Occipital lobe (tissue), 3 donors: ENCODE measurements at places on chromosomes 5 and 9. TPM values are rescaled to one million over a fixed set of nuclear protein-coding genes. Genes with fewer than 3 reads are reported as not detected.

The PCDHA13 gene
- 20.9 TPM for total RNA-seq

The CCDC183 gene
- 2.8 TPM for total RNA-seq

The SLC4A9 gene
- under 0.01 TPM for total RNA-seq

The ABCA2 gene
- total RNA-seq, result 20.9 TPM

The KIF24 gene
- 0.78 TPM for total RNA-seq

The SMC5 gene
- 42.3 TPM for total RNA-seq

The MRRF gene
- 26.2 TPM for total RNA-seq

The PRRT1B gene
- total RNA-seq, result not detected

The LCN6 gene
- total RNA-seq, result not detected

The CDKN2B gene
- 0.16 TPM for total RNA-seq

The DAB2 gene
- 23.4 TPM for total RNA-seq

The SPINK9 gene
- not detected for total RNA-seq

The INSL4 gene
- not detected for total RNA-seq

The PCDHGA7 gene
- total RNA-seq, result 8.4 TPM

The C5orf52 gene
- total RNA-seq, result not detected

The DBH gene
- not detected for total RNA-seq

The IRX2 gene
- not detected for total RNA-seq

The IFNK gene
- total RNA-seq, result not detected

The DIRAS2 gene
- total RNA-seq, result 30.6 TPM

The SLC26A2 gene
- total RNA-seq, result 13.6 TPM

The LCP2 gene
- 1.4 TPM for total RNA-seq
